RPMI7951 (cell line): ENCODE measurements at places on chromosomes 5 and 9. TPM values are rescaled to one million over a fixed set of nuclear protein-coding genes. Genes with fewer than 3 reads are reported as not detected.

Gene MEGF9
- total RNA-seq, result 10.5 and 11.1 TPM in 2 replicates

Gene ACSL6
- total RNA-seq, result not detected in 2 replicates

Gene MAMDC4
- 0.36 and 0.39 TPM in 2 replicates for total RNA-seq

Gene OR13C2
- not detected in 2 replicates for total RNA-seq

Gene WNT8A
- total RNA-seq, result not detected in 2 replicates

Gene DEPDC1B
- total RNA-seq, result 24.0 and 28.5 TPM in 2 replicates

Gene IL9
- total RNA-seq, result not detected in 2 replicates

Gene PCDHA7
- 0.88 and 1.1 TPM in 2 replicates for total RNA-seq
